Amygdala (tissue), 56 donors: ENCODE measurements at places on chromosomes 3 and 15.

DNA sequence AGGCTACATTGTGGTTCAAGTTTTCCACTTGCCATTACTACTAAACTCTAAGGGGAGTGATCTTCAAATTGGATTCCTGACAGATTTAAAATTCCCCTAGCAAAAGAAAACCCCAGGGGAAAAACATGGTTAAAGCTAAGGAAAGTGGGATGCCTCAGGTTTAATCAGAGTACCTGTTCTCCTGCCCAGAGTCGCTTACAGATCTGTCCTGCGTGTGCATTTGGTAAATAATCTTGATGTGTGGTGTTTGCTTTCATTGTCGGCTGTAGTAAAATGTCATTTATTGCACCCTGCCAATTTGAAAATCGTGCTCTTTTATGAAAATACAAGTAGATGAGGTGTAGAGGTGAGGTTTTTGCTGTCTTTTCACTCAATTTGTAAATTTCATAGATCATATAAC is 323.4 kb downstream of the PTPRG start:
- DNase-seq: no peak

- DNase-seq: no peak
These were observed 55.1 kb downstream of the SETMAR start for GRCh38 chr3:4358273-4358672.

GRCh38 chr3:175150812-175151401 is 291.8 kb downstream of the NAALADL2 start:
- DNase-seq: no peak

GRCh38 chr15:55694652-55695150 is 48.3 kb downstream of the PRTG start:
- no peak for DNase-seq

DNA sequence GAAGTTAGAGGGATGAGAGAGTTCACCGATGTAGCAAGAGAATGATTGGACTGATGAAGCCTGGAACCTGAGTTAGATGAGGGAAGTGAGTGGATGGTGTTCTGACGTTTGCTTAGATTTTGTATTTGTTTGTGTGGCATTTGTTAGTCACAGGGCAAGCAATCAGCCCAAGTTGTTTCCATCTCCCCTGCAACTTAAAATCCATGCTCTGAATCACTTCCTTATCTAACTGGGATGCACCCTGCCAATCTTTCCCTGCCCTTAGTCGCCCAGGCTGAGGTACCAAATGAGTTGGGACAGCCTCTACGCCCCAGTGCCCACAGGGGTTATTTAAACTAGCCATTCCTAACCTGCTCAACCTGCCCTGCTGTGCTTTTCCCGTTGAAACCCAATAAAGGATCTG is 12.6 kb downstream of the PAQR5 start:
- no peak for DNase-seq

- no peak for DNase-seq
These were observed 308.5 kb downstream of the ROBO2 start for GRCh38 chr3:77348244-77348855.

- DNase-seq: no peak
These were observed 6.6 kb downstream of the VWA5B2 start for GRCh38 chr3:184236033-184236410.

DNA sequence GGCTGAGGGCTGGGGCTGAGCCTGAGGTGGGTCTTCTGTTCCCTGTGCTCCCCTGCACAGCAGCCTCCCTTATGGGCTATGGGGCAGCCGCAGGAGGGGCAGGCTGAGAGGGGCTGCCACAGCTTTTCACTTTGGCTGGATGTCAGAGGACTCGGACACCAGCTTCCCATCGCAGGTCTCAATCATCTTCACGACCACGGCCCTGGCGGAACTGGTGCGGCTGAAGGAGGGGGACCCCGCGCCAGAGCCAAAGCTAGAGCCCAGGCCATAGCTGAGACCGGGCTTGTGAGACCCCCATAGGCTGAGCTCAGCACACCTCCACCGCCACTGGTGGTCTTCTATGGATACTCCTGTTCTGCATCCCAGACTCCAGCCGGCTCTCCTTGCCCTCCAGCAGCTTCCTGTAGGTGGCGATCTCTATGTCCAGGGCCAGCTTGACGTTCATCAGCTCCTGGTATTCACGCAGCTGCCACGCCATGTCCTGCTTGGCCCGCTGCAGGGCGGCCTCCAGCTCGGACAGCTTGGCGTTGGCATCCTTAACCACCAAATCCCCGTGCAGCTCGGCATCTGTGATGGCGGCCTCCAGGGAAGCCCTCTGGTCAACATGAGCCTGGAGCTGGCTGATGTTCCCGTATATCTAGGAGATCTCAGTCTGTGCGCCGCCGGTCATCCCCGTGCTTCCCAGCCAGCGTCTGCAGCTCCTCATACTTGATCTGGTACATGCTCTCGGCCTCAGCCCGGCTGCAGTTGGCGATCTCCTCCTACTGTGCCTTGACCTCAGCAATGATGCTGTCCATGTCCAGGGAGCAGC is 181.7 kb upstream of the SYNPR start:
- DNase-seq: no peak

- DNase-seq: no peak
These were observed 676.5 kb upstream of the CFAP20DC start for GRCh38 chr3:59726279-59726678.

DNA sequence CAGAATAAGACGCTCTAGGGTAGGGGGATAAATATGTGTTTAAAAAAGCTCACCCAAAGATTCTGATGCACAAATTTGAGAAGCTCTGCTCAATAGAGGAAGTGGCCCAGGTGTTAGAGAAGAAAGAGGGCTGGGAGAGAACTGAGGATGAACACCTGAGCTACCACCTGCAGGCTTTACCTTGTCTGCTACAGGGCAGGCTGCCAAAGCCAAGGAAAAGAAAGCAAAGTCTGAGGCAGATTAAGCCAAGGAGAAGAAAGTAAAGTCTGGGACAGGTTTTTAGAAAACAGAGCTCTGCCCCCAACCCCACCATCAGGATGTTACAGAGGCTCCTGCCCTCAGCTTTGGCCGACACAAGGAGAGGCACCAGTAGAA is 92.9 kb downstream of the THRB start:
- no peak for DNase-seq

DNA sequence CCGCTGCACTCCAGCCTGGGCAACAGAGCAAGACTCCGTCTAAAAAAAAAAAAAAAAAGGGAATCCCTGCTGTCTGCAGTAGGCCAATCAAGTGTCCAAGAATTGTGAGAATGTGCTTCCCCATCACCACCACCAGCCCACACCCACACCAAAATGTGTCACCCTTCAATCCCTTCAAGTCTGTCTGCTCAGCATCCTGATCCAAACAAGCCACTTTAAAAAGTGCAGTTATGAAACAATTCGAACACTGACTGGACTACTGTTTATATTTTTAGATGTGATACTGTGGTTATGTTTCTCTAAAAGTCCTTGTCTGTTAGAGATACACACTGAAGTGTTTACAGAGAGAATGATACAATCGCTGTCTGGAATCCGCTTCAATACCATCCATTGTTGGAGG is 78.1 kb upstream of the CGNL1 start:
- DNase-seq: no peak

- DNase-seq: no peak
These were observed 30.4 kb downstream of the SLC24A1 start for GRCh38 chr15:65651831-65652749.

DNA sequence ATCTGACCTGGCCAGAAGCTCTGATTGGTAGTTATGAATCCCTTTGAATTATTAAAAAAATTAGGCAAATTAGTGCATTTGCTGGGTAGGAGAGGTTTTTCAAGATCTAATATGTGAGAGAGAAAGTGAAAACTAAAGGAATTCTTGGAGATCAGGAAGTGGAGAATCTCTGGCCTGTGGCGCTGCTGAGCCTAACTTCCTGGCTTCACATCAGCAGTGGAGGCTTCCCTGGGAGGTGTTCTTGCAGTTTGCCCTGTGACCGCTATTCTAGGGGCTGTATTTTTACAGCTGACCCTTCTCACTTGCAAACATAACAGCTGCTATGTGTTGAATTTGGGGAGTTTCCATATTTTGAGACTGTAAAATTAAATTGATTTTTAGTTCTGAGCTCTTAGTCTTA is 166.4 kb downstream of the ATG7 start:
- DNase-seq: no peak

DNA sequence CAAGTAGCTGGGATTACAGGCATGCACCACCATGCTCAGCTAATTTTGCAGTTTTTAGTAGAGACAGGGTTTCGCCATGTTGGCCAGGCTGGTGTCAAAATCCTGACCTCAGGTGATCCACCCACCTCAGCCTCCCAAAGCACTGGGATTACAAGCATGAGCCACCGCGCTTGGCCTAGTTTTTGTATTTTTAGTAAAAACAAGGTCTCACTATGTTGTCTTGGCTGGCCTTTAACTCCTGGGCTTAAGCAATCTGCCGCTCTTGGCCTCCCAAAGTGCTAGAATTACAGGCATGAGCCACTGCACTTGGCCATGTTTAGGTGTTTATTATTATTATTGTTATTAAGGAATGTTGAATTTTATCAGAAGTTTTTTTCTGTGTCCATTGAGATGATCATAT is 14.7 kb downstream of the IL16 start:
- no peak for DNase-seq

DNA sequence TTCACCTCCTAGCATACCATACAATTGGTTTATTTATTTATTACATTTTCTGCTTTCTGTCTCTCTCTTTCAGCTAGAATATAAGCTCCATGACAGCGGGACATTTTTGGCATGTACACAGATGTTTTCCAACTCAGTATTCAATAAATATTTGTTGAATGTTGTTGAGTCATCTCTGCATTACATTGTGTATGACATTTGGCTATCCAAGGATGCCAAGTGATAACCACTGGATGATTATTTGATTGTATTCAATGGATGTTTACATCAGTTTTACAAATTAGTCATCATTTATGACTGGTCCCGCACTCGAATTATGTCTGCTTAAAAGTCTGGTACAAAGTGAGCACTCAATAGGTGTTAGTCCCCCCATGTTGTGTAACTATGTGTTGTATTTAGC is 49.5 kb upstream of the STXBP5L start:
- no peak for DNase-seq

GRCh38 chr3:134453631-134454030 is 32.2 kb downstream of the ANAPC13 start:
- no peak for DNase-seq

DNA sequence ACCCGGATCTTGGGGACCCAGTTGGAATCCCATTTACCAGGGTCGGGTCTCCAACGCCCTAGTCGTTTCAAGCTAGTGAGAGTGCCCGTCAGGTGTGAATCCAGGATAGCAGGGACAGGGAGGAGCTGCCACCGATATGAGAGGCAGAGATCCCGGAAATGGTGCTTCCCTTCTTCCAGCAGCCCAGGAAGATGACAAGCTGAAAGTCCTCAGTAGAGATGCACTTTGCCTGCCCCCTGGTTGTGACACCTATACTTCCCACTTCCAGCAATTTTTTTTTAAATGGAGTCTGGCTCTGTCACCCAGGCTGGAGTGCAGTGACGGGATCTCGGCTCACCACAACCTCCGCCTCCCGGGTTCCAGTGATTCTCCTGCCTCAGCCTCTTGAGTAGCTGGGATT is 503.0 kb downstream of the NTRK3 start:
- no peak for DNase-seq

DNA sequence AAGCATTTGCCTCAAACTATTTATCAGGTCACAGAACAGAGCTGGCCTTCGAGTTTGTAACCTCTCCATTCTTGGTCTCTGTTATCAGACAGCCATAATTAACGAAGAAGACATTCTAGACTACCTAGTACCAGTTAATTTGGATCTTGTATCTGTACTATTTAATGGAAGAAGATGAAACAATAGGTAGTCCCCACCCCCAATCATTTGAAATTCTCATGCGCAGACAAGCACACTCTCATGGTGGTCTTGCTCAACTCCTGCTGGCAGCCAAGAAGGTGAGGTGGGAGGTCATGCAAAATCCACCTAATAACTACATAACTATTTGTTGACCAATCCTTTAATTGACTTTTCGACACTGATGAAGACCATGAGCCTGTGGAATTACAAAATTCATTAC is 2.8 kb upstream of the SKIL start:
- DNase-seq: no peak

DNA sequence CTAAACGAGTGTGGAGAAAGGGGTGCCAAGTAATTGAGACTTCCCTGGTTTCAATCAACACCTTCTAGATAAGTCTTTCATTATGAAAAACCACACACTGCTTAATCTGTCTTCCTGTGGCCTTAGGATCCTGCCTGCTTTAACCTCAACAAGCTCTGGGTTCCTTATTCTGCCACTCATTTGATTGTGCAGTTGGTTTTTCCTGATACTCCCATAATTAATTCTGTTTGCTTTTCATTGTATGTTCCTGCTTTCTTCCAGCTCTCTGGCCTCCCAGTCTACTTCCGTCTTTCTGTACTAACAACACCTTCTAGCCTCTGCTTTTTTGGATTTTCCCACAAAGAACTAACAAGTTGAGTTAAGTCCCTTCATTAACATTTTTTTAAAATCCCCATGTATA is 20.2 kb upstream of the GCNT3 start:
- no peak for DNase-seq

DNA sequence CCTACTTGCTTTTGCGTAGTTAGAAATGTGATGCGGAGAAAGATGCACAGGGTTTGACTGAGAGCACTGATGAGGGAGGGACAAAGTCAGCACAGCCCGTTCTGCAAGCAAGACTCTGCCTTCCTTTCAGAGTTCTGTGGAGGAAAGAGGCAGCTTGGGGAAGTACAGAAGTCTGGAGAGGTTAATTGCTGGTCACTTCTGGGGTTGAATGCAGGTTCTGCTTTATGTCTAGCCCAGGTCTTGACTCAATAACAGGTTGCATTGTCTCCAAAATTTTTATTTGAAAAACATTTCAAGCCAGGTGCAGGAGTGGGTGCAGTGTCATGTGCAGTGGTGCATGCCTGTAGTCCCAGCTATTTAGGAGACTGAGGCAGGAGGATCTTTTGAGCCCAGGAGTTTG is 461.7 kb downstream of the NR2F2 start:
- DNase-seq: no peak

DNA sequence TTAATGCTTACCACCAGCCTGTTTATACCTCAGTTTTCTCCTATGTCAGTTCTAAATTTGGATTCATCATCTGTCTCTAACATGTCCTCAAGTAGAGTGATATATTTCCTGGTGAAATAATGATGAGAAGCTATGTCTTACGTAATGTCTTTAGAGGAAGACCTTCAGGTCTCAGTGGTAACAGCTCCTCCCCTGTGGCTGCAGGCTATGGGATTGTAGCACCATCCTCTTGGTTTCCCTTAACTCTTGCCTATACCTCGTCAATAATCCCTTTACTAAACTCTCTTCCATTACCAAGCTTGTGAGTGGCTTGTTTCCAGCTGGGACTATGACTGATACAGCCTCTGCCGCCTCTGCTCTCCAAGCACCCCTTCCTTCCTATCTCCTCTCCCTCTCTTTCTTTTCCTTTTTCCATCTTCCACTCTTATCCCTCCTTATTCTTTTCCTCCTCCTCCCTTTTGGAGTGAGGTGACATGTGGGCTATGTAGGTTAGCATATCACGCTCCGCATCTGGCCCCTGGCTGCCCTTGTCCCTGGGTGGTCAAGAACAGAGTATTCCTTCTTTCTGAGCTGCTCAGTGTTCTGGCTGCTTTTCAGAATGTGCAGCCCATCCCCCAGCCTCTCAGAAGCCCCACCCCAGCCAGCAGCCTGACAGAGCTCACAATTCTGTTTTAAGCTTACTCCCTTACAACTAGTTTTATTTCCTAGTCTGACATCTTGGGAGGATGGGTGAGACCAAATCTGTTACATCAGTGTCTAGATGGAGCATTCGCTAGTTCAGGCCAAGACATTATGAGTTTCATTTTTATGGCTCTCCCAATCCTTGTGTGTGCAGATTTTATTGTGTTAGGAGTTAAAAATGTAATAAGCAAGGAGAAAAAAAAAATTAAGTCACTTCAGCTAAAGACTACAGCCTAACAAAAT is 75.0 kb upstream of the RNU6-1 start:
- no peak for DNase-seq
